Osteocyte (in vitro differentiated cells): ENCODE measurements at places on chromosomes 2 and 18. TPM values are rescaled to one million over a fixed set of nuclear protein-coding genes. Genes with fewer than 3 reads are reported as not detected.

- no peak overlapping the region for H3K27ac ChIP-seq
- no peaks in the 10 kb centered on the region for H3K36me3 ChIP-seq
- no peak overlapping the region for H3K4me3 ChIP-seq
- DNase-seq = no peak
- H3K4me1 ChIP-seq = no peaks in the 10 kb centered on the region
Measured at GRCh38 chr2:227973241-227973640, 101.8 kb downstream of the DAW1 start.

DNA sequence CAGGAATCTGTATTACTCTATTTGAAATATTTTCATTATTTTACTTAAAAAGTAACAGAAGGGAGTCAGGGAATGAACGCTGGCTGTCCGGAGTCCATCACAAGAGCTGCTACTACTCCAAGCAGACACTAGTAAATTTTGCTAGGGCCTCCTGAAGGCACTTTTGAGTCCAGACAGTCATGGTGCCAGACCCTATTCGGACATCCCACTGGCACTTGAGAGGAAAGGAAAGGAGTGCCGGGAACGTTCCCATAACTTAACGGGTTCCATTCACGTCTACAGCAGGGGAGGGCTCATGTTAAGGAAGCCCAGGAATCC lies 563 bp upstream of the GMCL1 start:
- H3K36me3 ChIP-seq = no peaks in the 10 kb centered on the region
- no peaks in the 10 kb centered on the region for H3K27me3 ChIP-seq
- H3K27ac ChIP-seq = peak overlapping the region; percentile 98

DNA sequence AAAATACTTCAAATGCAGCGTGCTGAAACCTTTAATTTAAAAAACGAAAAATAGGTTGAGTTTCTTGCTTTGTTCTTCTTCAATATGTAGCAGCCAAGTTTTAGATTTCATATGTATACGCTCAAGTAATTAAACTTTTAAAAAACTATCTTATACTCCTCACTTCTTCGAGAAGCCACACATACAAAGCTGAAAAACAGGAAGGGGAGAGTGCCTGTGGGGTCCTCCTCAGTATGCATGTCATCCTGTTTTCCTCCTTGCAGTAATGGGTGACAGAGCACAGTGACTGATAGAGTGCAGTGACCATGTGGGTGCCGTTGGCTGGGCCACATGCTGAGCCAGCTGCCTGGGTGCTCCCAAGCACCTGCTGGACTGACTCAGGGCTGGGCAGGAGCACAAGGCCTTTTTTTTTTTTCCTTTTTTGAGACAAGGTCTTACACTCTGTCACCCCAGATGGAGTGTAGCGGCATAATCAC lies 33.3 kb downstream of the UXS1 start:
- H3K4me3 ChIP-seq = no peak overlapping the region
- no peak for DNase-seq
- peaks cover 10% of the 10 kb centered on the region for H3K4me1 ChIP-seq
- H3K36me3 ChIP-seq = peaks cover 13% of the 10 kb centered on the region

DNA sequence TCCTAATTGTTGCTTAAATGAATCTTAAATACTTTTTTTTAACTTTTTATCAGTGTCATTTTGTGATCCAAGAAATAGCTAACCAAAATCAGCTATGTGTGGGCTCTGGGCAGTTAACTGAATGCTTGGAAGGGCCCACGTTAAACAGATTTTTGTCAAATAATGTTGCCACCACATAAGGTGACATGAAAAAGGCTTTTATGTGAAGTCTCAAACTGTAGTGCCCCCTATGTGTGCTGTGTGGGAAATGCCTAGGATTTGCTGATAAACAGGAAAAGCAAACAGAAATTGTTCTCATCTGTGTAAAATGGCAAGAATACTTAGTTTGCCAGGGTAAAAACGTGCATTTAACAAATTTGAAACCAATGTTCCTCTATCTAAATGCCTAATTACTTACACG lies 242.2 kb downstream of the ZNF516 start:
- no peaks in the 10 kb centered on the region for H3K4me1 ChIP-seq
- no peaks in the 10 kb centered on the region for H3K36me3 ChIP-seq
- no peak for DNase-seq
- H3K27me3 ChIP-seq = peaks cover 10% of the 10 kb centered on the region
- H3K4me3 ChIP-seq = no peak overlapping the region
- no peak overlapping the region for H3K27ac ChIP-seq

GRCh38 chr2:144455987-144456386 lies 63.9 kb downstream of the ZEB2 start:
- DNase-seq = no peak
- no peak overlapping the region for H3K4me3 ChIP-seq
- H3K27me3 ChIP-seq = no peaks in the 10 kb centered on the region
- peak overlapping the region; percentile 92 for H3K27ac ChIP-seq
- H3K36me3 ChIP-seq = peaks cover 10% of the 10 kb centered on the region

DNA sequence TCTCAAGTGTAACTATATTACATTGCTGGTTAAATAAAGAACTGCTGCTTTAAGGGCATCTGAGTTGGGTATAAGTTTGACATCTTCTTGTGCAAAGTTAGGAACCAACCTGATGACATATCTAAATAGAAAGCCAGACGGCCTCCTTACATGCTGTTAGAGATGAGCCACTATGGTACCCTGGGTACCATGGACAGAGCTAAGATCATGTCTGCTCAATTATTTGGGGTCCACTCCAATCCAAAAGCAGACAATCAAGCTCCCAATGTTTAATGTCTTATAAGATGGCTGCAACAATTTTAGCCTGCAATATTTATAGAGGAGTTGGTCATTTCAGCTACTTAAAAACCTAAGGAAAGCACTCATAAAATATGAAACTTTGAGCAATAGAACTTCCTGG lies 86.2 kb downstream of the UPP2 start:
- no peaks in the 10 kb centered on the region for H3K36me3 ChIP-seq
- no peak overlapping the region for H3K4me3 ChIP-seq
- no peak overlapping the region for H3K27ac ChIP-seq
- no peaks in the 10 kb centered on the region for H3K27me3 ChIP-seq
- DNase-seq = no peak
- H3K4me1 ChIP-seq = peaks cover 66% of the 10 kb centered on the region

GRCh38 chr2:202032846-202033316 lies 774 bp upstream of the FZD7 start:
- H3K4me1 ChIP-seq = peaks cover 26% of the 10 kb centered on the region
- H3K27me3 ChIP-seq = no peaks in the 10 kb centered on the region
- peak overlapping the region; percentile 98 for H3K27ac ChIP-seq
- H3K36me3 ChIP-seq = no peaks in the 10 kb centered on the region

GRCh38 chr2:223051693-223052289 lies at the start of gene KCNE4:
Gene KCNE4, plus strand, starts transcription at chr2:223052190. Its CDS starts 641 bp downstream, at chr2:223052831.
- no peak for DNase-seq
- H3K27me3 ChIP-seq = no peaks in the 10 kb centered on the region
- peaks cover 85% of the 10 kb centered on the region for H3K4me1 ChIP-seq
- peak within 1 kb of the TSS; percentile 97 for H3K27ac ChIP-seq
- peak within 1 kb of the TSS; percentile 63 for H3K4me3 ChIP-seq

- DNase-seq = no peak
- no peaks in the 10 kb centered on the region for H3K4me1 ChIP-seq
- no peak overlapping the region for H3K27ac ChIP-seq
- H3K27me3 ChIP-seq = peaks cover 22% of the 10 kb centered on the region
- no peak overlapping the region for H3K4me3 ChIP-seq
Measured at GRCh38 chr2:162041485-162041884, 32.5 kb downstream of the DPP4 start.

GRCh38 chr2:181674461-181674860 lies 5.9 kb downstream of the NEUROD1 start:
- DNase-seq = no peak
- no peak overlapping the region for H3K4me3 ChIP-seq
- H3K4me1 ChIP-seq = peaks cover 5% of the 10 kb centered on the region
- H3K27ac ChIP-seq = no peak overlapping the region
- H3K36me3 ChIP-seq = no peaks in the 10 kb centered on the region

GRCh38 chr2:43269074-43269572 lies 42.7 kb upstream of the ZFP36L2 start:
- peak overlapping the region; percentile 86 for H3K27ac ChIP-seq
- H3K27me3 ChIP-seq = no peaks in the 10 kb centered on the region
- no peak for DNase-seq
- H3K36me3 ChIP-seq = peaks cover 7% of the 10 kb centered on the region
- peaks cover 72% of the 10 kb centered on the region for H3K4me1 ChIP-seq
- no peak overlapping the region for H3K4me3 ChIP-seq

DNA sequence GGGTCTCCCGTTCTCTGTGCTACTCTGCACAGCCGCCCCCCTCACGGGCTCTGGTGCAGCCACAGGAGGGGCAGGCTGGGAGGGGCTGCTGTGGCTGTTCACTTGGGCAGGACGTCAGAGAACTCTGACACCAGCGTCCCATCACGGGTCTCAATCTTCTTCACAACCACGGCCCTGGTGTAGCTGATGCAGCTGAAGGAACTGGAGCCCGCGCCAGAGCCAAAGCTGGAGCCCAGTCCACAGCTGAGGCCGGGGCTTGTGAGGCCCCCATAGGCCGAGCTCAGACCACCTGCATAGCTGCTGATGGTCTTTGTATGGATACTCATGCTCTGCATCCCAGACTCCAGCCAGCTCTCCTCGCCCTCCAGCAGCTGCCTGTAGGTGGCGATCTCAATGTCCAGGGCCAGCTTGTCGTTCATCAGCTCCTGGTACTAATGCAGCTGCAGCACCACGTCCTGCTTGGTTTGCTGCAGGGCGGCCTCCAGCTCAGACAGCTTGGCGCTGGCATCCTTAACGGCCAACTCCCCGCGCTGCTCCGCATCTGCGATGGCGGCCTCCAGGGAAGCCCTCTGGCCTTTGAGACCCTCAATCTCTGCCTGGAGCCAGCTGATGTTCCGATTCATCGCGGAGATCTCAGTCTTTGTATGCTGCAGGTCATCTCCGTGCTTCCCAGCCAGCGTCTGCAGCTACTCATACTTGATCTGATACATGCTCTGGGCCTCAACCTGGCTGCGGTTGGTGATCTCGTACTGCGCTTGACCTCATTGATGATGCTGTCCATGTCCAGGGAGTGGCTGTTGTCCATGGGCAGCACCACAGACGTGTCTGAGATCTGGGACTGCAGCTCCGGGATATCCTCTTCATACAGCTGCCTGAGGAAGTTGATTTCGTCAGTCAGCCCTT lies 7.4 kb upstream of the DUSP19 start:
- no peak overlapping the region for H3K4me3 ChIP-seq
- H3K36me3 ChIP-seq = no peaks in the 10 kb centered on the region
- DNase-seq = no peak
- H3K4me1 ChIP-seq = peaks cover 1% of the 10 kb centered on the region
- H3K27me3 ChIP-seq = peaks cover 15% of the 10 kb centered on the region

GRCh38 chr18:1994471-1994870 lies 576.8 kb downstream of the METTL4 start:
- H3K4me1 ChIP-seq = no peaks in the 10 kb centered on the region
- no peak overlapping the region for H3K4me3 ChIP-seq
- no peaks in the 10 kb centered on the region for H3K27me3 ChIP-seq

DNA sequence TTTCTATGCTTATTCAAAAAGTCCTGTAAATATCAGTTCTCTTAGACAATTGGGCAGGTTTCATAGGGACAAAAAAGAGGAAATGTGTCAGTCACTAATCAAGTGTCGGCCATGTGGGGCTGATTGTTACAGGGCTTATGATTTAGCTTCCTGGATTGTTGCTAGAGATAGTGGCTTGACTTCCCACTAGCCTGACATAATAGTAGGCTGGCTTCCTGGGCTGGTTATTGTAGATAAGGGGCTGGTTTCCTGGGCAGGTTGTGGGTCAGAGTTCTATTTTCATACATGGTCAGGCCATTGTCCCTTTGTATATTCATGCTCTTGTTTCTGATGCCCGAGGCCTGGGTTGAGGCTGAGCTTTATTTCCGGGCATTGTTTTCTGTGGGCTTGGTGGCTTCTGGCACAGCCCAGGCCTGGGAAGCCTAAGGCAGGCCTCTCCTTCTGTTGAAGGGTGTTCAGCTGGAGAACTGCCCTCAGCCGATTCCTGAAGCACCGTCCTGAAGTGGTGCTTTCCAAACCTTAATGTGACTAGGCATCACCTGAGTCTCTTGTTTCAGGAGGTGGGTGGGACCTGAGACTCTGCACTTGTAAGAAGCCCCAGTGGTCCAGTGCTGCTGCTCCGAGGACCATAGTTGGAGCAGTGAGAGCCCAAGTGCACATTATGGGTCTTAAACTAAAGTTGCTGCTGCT lies 37.0 kb downstream of the CD8B2 start:
- DNase-seq = no peak
- H3K27me3 ChIP-seq = peaks cover 22% of the 10 kb centered on the region
- H3K27ac ChIP-seq = no peak overlapping the region
- H3K4me3 ChIP-seq = no peak overlapping the region
- H3K36me3 ChIP-seq = no peaks in the 10 kb centered on the region
- no peaks in the 10 kb centered on the region for H3K4me1 ChIP-seq

DNA sequence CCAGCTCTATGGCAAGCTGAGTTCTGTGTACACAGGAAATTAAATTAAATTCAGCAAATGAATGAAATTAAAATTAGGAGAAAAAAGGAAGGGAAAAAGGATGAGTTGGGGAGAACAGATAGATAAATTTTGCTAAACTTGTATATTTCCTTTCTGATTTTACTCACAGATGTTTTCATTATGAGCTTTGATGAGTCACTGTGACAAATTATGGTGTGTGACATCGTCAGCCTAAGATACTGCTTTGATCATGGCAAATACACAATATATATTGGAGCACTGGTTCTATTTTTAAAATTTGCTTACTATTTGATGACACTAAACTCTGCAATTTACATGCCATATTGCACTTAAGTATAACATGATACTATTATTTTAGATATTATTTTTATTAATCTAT lies 464.6 kb upstream of the SPHKAP start:
- H3K27ac ChIP-seq = no peak overlapping the region
- H3K4me1 ChIP-seq = no peaks in the 10 kb centered on the region

GRCh38 chr2:9844576-9844975 lies 1.3 kb downstream of the TAF1B start:
- H3K27me3 ChIP-seq = no peaks in the 10 kb centered on the region
- no peak for DNase-seq
- peak overlapping the region; percentile 96 for H3K4me3 ChIP-seq
- peaks cover 32% of the 10 kb centered on the region for H3K4me1 ChIP-seq

SULT6B1 gene
- total RNA-seq = not detected in 2 replicates

ERBB4 gene
- 2.5 and 2.8 TPM in 2 replicates for total RNA-seq

PROKR1 gene
- not detected in 2 replicates for total RNA-seq

RESP18 gene
- not detected in 2 replicates for total RNA-seq

GRHL1 gene
- total RNA-seq = 0.32 and 0.81 TPM in 2 replicates

CFLAR gene
- total RNA-seq = 45.8 and 48.1 TPM in 2 replicates

RAB17 gene
- total RNA-seq = 3.9 and 5.2 TPM in 2 replicates

PTPN4 gene
- 18.3 and 21.4 TPM in 2 replicates for total RNA-seq

FHOD3 gene
- total RNA-seq = 0.73 and 1.2 TPM in 2 replicates

CNTNAP5 gene
- total RNA-seq = not detected in 2 replicates
